Activated CD4-positive, alpha-beta T cell treated with anti-CD3 and anti-CD28 coated beads, Interleukin-2, amount 10 ng/mL, durations not matched to agents 24 days and 14 days (primary cell): ENCODE measurements at places on chromosomes 12 and 14. TPM values are rescaled to one million over a fixed set of nuclear protein-coding genes. Genes with fewer than 3 reads are reported as not detected.

Gene NR2C1
- total RNA-seq: 24.4 and 28.5 TPM in 2 replicates

Gene IAPP
- total RNA-seq: not detected in 2 replicates

Gene SRGAP1
- total RNA-seq: 0.16 and 0.21 TPM in 2 replicates

Gene TRHDE
- total RNA-seq: not detected in 2 replicates

Gene COCH
- total RNA-seq: 1.1 and 1.2 TPM in 2 replicates

- no peak for DNase-seq
Observed at GRCh38 chr12:47577206-47577989, 128.4 kb downstream of the RPAP3 start.

- no peak for DNase-seq
Observed at GRCh38 chr12:131499160-131499863, 211.6 kb upstream of the SFSWAP start.

GRCh38 chr14:105012171-105012985 lies 8.5 kb downstream of the CDCA4 start:
- DNase-seq: no peak

DNA sequence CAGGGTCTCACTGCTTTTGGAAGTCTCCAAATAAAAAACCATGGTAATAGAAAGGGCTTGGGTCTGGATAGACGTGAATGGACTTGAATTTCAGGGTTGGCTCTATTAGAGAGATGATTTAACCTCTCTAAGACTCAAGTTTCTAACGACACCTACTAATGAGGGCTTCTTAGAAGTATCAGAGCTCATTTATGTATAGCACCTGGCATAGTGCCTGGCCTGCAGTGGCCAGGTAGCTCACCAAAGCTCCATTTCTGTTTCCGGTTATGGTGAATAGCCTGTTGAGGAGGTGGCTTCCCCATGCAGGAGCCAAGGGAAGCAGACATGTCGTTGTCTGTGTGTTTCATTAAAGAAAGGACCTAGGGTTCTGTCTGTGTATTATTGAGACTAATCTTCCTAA lies 108.6 kb downstream of the ETV6 start:
- DNase-seq: no peak

DNA sequence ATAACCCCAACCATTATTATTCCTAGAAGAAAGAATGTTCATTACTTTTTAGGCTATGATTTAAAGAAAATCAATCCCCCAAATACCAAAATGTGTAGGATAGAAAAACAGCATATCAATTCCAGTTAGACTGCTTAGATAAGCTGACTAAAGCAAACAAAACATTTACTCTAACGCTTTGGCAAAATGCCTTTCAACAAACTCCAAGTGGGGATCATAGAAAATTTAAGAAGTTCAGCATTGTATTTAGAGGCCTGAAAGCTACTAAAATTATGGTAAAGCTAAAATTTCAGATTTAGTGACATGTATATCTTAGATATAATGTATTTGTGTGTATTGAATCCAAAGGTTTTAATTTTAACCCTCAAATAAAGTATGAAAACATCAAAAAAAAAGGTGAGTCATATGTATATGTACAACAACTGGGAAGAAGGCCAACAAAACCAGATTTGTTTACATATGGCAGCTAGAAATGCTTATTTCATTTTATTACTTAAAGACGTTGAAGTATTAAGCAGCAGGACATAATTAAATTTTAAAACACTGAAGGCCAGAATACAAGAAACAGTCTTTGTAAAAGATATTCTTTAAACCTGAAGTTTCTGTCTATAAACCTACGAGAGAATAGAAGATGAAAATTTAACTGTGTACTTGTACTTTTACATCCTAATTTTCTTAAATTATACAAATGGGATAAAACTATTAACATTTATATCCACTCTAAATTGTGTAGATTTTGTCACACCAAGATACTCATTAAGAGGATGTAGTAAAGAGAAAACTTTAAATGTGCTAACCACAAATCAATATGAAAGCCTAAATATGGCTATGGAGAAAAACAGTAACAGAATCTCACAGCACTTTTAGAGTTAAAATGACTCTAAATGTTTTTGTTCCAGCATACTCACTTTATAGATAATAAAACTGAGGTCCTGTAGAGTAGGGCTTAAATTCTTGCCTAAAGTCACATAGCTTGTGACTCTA lies 71.4 kb downstream of the SLC41A2 start:
- no peak for DNase-seq

- no peak for DNase-seq
Observed at GRCh38 chr14:77219591-77219990, 38.0 kb downstream of the TMEM63C start.

DNA sequence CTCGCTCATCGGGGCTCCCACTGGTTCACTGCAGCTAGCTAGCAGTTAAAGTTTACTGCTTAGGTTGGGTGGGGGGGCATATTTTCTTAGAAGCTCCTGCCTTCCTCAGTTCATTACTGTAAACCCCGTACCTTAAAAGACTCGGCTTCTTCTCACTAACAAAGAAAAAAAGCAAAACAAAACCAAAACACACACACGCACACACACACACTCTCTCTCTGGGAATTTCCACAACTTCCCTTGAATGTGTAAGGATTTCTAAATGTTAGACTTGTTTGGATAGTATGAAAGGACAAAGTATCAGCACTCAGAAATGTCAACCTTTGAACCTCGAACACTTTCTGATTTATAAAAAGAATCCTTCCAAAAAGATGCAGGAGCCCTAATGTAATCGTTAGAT lies 927 bp downstream of the PTHLH start:
- no peak for DNase-seq

GRCh38 chr12:60832290-60832689 lies 1236.5 kb downstream of the SLC16A7 start:
- DNase-seq: no peak

DNA sequence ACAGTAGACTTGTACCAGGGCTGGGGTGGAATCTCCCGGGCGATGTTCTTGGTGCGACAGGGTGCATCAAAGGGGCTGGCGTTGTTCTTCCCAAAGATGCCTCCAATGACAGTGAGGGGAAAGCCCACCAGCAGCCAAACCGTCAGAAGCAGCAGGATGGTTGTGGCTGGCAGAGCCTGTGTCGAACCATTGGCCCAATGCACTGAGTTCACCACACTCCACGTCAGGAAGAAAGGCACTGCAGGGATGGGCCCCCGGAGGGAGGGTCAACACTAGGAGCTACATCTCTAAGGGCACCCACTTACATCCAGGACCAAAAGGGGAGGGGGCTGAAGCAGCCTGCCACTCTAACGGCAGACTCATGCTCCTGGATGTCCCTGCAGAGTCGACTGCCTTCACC lies 1.8 kb upstream of the IPO4 start:
- DNase-seq: no peak

DNA sequence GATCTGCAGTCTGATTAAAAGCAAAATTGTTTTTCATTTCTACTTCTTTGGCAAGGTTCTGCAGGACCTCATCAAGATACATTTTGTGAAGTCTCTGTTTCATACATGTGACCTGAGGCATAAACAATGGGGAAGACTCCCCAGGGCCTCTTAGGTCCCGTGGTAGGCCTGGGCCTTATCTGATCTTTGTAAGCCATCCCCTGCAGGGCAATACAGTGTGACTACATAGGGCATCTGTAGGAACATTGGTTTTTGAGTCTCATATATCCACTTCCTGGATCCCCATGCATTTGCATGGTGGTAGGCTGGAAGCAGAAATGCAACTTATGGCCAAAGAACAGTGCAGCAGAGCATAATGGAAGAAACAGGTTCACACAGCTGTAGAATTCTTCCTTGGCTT lies 6.0 kb downstream of the FAR2 start:
- no peak for DNase-seq
